Urothelium cell line (cell line): ENCODE measurements at places on chromosomes 6 and 20.

GRCh38 chr6:133392641-133393040 is 151.5 kb downstream of the EYA4 start:
- no peak for DNase-seq

- no peak for DNase-seq
These were observed 226.1 kb upstream of the RREB1 start for GRCh38 chr6:6881438-6882225.

- DNase-seq, result peak; percentile 57
These were observed 80.4 kb downstream of the SULF2 start for GRCh38 chr20:47704746-47705496.

DNA sequence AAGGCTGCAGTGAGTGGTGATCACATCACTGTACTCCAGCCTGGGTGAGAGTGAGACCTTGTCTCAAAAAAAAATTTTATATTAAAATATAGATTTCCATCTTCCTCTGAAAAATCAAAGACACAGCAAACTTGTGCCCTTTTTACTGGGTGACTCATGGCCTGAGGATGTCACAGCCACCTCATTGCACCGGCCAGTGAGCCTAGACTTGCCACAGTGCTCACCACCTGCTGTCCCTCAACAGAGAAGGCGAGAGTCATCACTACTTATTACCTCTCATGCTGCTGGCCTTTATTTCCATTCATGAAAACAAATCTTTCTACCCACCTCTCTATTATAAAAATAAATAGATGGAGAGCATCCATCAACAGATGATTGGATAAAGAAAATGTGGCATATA is 295.8 kb downstream of the PREX1 start:
- DNase-seq, result no peak

- DNase-seq, result no peak
These were observed 45.0 kb downstream of the EDN1 start for GRCh38 chr6:12335131-12335527.

- DNase-seq, result peak; percentile 80
These were observed 685.6 kb downstream of the DOK5 start for GRCh38 chr20:55160996-55161395.

GRCh38 chr20:32796981-32797451 is 22.7 kb upstream of the MAPRE1 start:
- DNase-seq, result no peak

GRCh38 chr6:159075506-159076228 is 30.9 kb upstream of the TAGAP start:
- DNase-seq, result no peak

DNA sequence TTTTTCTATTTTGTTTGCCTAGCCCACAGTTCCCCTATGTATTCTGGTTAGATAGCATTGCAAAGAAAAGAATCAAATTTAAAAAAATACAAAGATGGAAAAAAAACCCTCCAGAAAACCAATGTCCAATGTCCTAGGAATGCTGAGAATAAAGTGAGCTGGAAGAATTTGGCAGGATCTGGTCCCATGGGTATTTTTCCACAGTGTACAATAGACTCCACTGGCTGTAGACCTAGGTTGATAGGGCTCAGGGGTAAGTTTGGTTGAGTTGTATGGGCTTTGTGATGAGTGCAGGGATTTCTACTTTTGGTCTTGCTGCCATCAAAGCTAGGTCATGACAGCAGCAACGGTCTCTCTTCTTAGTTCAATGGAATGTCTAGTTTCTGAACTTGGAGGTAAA is 41.5 kb downstream of the SLC22A2 start:
- DNase-seq, result no peak

DNA sequence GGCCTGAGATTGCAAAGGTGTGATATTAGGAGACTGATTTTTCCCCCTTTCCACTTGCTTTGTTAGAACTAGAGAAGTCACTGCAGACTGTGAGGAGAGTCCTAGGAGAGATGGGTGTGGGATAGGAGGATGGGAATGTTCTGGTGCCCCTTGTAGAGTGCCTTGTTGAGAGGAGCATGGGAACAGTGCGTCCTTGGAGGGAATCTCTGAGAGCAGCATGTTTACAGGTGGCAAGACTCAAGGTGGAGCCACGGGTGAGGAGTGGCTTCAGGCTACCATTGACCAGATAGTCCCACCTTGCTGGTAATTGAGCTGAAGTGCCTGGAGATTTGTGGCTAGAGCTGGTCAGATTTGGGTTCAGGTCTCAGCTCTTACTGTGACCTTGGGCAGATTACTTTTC is 6.0 kb downstream of the PLCG1 start:
- no peak for DNase-seq

GRCh38 chr6:68333442-68333841 is 301.6 kb upstream of the ADGRB3 start:
- no peak for DNase-seq

- DNase-seq, result no peak
These were observed 159.1 kb downstream of the SOBP start for GRCh38 chr6:107648983-107649382.

GRCh38 chr6:153231048-153231646 is 100.1 kb upstream of the RGS17 start:
- peak; percentile 46 for DNase-seq

DNA sequence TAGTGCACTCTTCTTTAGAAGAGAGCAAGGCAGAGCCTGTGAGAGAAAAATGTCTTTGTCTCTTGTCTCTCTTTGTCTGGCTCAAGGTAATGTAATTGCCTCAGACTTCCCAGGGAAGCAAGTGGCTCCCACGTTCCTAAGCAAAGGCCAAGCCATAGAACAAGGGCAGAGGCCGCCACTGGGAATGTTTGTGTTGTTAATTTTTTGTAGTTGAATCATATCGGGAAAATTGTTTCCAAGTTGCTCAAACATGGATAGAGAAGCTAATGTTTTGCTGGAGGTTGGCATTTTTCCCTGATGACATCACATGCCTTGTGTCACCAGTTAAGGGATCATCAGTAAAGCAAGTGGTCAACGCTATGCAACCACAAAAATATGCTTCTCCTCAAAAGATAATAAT is 211.5 kb upstream of the FOXA2 start:
- DNase-seq, result peak; percentile 72

DNA sequence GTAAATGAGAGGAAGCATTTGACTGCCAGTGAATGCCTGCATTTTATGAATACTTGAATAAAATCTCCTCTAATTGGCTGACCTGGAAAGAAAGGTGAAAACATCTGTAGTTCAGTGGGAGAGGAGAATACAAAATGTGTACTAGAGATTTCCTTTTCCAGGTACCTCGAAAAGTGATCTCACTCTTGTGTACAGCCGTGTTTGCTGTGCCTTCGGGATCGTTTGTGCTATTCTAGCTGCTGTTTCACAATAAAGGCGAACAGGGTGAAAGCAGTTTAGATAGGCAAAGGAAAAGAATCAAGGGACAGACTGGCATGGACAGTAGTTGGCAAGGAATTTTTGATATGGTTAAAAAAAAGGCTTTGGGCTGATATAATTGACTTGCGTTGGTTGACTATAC is 112.3 kb downstream of the ARID1B start:
- no peak for DNase-seq

DNA sequence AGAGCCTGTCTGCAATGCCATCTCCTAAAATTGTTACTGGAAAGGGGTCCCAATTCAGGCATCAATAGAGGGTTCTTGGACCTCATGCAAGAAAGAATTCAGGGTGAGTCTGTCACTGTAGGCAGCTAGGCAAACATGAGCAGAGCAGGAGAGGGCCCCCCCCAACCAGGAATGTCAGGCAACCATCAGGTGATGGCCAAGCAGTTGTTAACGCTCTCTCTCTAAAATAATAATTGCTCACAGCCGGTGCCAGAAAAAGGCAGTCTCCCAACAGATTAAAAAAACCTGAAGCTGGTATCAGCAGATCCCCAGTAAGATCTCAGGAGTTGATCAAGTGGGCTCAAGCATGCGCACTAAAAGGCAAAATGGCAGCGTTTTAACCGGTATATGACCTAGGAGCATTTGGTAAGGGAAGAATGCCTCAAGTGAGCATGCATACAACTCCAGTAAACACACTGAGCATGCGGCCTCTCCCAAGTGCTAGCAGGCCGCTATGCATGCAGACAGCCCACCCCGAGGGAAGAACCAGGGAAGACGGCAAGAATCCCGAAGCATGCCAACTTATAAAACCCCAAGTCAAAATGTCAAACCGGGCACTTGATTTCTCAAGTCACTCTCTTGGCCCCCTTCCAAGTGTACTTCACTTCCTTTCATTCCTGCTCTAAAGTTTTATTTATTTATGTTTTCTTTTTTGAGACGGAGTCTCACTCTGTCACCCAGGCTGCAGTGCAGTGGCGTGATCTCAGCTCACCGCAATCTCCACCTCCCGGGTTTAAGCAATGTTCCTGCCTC is 44.0 kb upstream of the RNGTT start:
- no peak for DNase-seq

GRCh38 chr6:65289491-65289890 is 417.5 kb downstream of the EYS start:
- peak; percentile 3 for DNase-seq

DNA sequence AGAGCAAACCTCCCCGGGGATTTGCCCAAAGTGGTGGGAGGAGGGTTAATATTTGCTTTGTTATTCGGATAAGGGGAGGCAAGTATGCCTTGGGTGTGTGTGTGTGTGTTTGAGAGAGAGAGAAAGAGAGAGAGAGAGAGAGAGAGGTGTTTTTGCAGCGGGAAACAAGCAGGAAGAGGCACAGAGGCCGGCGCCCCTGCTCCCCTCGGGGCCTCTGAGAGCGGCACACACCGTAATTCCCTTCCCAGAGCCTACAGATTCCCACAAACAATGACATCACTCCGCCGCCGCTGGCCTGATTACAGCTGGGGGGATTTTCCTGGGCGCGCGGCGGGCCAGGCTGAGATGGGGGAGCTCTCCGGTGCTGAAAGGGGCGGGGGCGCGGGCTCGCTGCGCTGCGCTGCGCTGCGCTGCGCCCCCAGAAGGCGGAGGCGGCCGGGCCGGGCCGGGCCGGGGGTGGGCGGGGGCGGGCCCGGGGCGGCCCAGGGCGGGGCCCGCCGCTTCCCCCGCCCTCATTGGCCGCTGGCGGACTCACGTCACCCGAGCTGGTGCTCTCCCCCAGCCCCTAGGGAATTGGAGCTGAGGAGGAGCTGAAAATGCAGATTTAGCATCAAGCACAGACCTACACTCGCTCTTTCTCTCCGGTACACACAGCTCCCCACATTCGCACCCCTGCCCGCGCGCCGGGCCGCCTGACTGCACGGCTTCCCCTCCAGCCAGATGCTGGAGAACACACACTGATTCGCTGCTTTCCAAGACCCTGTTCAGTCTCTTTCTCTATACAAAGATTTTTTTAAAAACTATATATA is at the start of gene PCSK2:
PCSK2 (plus strand) TSS at position 631 of the 809 bp plus-strand sequence. CDS start 266 bp downstream, outside the sequence.
- DNase-seq, result peak; percentile 89

DNA sequence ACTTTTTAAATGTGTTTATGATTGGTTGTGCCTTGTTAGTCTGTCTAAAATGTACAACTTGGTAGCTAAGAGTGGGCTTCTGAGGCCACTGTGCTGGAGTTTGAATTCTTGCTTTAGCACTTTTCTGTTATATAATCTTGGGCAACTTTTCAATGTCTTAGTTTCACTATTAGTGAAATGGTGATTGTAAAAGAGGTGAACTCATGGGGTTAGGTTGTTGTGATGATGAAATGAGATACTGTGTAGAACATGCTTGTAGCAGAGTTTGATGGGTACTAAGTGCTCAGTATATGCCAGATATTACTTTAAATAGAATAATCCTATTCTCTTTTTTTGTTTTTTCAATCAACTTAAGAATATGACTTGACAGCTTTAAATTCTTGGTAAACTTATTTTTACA is 624.7 kb downstream of the CD109 start:
- no peak for DNase-seq

GRCh38 chr20:4170621-4171537 is 155.5 kb upstream of the RNF24 start:
- DNase-seq, result no peak

DNA sequence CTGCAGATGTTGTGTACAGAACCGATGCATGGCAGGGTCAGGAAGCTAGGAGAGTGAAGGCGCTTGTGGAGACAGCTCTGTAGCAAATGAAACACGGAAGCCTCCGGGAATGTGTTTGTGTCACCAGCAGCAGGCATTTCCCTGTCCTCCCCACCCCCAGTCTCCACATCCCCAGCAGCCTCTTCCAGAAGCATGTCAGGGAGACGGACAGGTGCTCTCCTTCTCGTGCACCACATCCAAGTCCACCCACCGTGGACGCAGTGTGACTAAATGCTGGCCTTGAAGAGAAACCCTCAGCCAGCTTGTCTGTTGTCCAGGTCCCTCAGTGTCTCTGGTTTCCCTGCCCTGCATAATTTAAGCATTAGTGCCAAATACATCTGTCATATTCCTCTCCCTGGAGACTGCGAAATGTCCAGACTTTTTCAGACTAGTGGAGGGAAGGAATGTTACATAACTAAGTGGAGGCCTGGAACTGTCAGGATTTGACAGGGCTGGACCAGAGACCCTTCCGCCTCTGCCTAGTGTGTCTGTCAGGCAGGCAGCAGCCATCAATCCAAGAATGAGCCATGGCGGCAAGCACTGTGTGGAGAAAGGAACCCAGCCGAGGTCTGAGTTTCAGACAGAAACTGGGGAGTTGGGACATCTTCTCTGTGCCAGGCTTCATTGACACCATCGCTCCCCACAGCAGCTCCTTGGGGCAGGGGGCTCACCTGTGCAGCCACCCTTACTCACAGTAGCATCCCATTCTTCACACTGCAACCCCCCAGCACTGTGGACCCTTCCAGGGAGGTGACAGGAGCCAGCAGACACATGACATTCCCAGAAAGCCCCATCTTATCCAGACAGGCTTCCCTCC is 26.6 kb upstream of the PI16 start:
- no peak for DNase-seq

- no peak for DNase-seq
These were observed 44.8 kb downstream of the INSM1 start for GRCh38 chr20:20412750-20413149.

DNA sequence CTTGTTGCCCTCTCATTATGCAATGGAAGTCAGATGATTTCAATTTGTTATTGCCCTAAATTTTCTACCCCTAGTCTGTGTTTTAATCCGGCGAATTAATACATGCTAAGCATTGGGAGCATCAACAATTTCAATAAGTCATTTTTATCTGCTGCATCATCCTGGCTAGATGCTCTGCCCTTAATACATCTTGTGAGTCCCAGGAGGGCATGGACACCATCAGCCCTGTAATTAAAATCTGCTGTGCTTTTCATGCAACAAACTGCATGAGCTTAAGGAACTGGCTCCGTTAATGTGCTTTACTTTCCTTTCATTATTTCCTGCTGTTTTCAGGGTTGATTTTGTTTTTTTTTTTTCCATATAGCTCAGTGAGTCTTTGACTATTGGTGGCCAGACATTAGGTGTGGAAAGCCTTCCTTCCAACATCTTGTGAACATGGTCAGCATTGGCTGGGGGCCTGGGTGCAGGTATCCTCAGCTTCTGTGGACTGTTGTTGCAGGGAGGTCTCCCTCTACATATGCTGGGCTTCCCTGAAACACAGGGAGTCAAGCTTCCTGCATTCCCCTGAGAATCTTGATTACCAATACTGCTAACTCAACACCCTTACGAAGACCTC is 8.5 kb upstream of the PBOV1 start:
- DNase-seq, result no peak
